ENCODE measurements at places on chromosomes 5 and 9.

DNA sequence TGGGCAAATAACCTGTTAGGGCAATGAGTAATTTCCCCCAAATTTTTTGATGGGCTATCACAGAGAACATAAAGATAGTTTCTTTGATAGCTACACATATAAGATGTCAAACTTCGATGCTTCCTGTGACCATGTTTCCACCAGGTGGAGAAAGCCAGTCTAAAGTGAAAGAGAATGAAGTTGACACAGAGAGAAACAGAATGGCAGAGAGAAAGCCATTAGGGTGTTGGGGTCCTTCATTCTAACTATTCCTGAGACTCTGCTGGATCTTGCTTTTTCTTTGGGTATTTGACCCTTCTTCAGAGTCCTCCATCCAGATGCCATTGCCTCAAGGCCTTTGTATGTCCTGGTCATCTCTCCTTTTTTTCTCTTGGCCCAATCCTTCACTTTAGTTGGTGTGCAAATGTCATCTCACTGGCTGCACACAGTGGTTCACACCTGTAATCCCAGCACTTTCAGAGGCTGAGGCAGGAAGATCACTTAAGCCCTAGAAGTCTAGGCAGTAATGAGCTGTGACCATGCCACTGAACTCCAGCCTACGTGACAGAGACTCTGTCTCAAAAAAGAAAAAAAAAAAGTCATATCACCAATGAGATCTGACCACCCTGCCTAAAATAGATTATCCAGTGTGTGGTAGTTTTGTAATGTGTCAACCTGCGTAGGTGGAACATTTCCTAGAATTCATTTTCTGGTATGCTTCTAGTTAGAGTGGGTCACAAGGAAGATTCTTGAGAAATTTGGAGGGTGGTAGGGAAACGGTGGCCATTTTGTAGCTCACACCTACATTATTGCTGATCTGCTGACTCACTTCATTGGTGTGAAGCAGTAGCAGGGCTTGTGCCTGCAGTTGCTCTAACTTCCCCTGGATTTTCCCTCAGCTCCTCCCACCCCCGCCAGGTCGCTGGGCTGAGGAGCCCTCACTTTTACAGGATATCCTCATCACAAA, 20.8 kb upstream of the KIF2A start:
- DNase-seq: no peak
- H3K36me3 ChIP-seq: no peaks in the 10 kb centered on the region
- H3K27ac ChIP-seq: peak overlapping the region; percentile 42
- H3K4me3 ChIP-seq: no peak overlapping the region

DNA sequence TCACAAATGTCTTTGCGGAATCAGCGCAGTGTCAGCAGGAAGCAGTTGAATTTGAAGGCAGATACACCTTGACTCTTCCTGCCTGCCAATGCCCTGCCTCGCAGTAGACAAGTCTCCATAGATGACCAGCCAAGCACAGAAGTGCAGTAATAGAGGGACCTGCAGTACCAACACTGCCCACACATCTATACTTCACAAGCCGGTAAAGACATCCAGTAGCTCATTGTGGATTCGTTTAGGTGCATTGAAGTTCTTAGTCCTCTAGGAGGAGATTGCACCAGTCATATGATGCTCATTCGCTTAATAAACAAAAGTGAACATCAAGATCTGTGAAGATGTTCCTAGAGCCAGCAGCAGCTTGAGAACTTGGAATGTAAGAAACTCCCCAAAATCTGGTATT, 7.1 kb upstream of the IFNA2 start:
- H3K27ac ChIP-seq: no peak overlapping the region
- H3K27me3 ChIP-seq: peaks cover 19% of the 10 kb centered on the region
- H3K4me3 ChIP-seq: no peak overlapping the region
- no peak for DNase-seq
- H3K36me3 ChIP-seq: no peaks in the 10 kb centered on the region

- peaks cover 6% of the 10 kb centered on the region for H3K36me3 ChIP-seq
- H3K27ac ChIP-seq: no peak overlapping the region
- no peaks in the 10 kb centered on the region for H3K4me1 ChIP-seq
Measured at GRCh38 chr5:172098046-172098445, 90.0 kb downstream of the STK10 start.

GRCh38 chr5:153704110-153704509, 213.6 kb downstream of the GRIA1 start:
- no peak for DNase-seq
- H3K4me1 ChIP-seq: no peaks in the 10 kb centered on the region
- H3K4me3 ChIP-seq: no peak overlapping the region
- no peaks in the 10 kb centered on the region for H3K27me3 ChIP-seq
- H3K27ac ChIP-seq: no peak overlapping the region

GRCh38 chr9:71607461-71607881, 160.8 kb downstream of the CEMIP2 start:
- H3K4me3 ChIP-seq: no peak overlapping the region
- no peak overlapping the region for H3K27ac ChIP-seq
- no peaks in the 10 kb centered on the region for H3K36me3 ChIP-seq

GRCh38 chr5:172151661-172152210, 36.3 kb downstream of the STK10 start:
- H3K4me3 ChIP-seq: no peak overlapping the region
- DNase-seq: no peak
- H3K27ac ChIP-seq: peak overlapping the region; percentile 75

- no peak within 1 kb of the TSS for H3K27ac ChIP-seq
- no peaks in the 10 kb centered on the region for H3K36me3 ChIP-seq
- H3K27me3 ChIP-seq: peaks cover 46% of the 10 kb centered on the region
- H3K4me3 ChIP-seq: peak within 1 kb of the TSS; percentile 84
- DNase-seq: peak; percentile 23
- no peaks in the 10 kb centered on the region for H3K4me1 ChIP-seq
Measured at GRCh38 chr9:133991964-133992779, at the start of gene VAV2. Gene VAV2, minus strand, starts transcription at chr9:133992324. Its CDS starts 46 bp downstream, at chr9:133992278.

- no peak for DNase-seq
- H3K4me3 ChIP-seq: no peak overlapping the region
- no peaks in the 10 kb centered on the region for H3K27me3 ChIP-seq
- no peak overlapping the region for H3K27ac ChIP-seq
- no peaks in the 10 kb centered on the region for H3K36me3 ChIP-seq
Measured at GRCh38 chr5:4941957-4942830, 197.9 kb upstream of the ADAMTS16 start.

- H3K4me1 ChIP-seq: no peaks in the 10 kb centered on the region
- H3K27ac ChIP-seq: no peak overlapping the region
- H3K4me3 ChIP-seq: no peak overlapping the region
- DNase-seq: no peak
- H3K27me3 ChIP-seq: no peaks in the 10 kb centered on the region
Measured at GRCh38 chr9:19992556-19992955, 203.7 kb upstream of the SLC24A2 start.

- H3K36me3 ChIP-seq: peaks cover 10% of the 10 kb centered on the region
- H3K4me3 ChIP-seq: no peak overlapping the region
- H3K4me1 ChIP-seq: no peaks in the 10 kb centered on the region
- H3K27ac ChIP-seq: no peak overlapping the region
- DNase-seq: no peak
Measured at GRCh38 chr9:95082401-95083084, 235.0 kb downstream of the FANCC start.

DNA sequence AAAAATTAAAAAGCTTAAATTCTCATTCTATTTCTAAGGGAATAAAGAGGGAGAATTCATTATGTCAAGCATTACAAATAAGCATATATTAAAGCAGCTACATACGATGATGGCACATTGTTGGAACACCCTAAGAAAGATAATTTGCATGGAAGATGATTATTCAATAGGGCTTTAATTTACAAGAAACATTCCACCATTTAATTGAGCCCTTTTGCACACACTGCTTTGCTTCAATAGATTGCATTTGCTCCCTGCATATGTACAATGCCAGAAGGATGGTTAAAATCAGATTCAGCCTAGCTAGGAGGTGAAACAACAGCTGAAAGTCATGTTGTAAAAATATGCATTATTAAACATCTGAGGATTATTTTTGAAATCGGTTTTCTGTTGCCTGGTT, 21.8 kb downstream of the KIAA1958 start:
- H3K36me3 ChIP-seq: no peaks in the 10 kb centered on the region
- H3K4me3 ChIP-seq: no peak overlapping the region
- DNase-seq: no peak
- no peak overlapping the region for H3K27ac ChIP-seq
- H3K4me1 ChIP-seq: no peaks in the 10 kb centered on the region

GRCh38 chr9:123276551-123276950, 8.2 kb upstream of the STRBP start:
- H3K4me1 ChIP-seq: peaks cover 2% of the 10 kb centered on the region
- H3K27ac ChIP-seq: no peak overlapping the region
- no peak overlapping the region for H3K4me3 ChIP-seq
- no peaks in the 10 kb centered on the region for H3K36me3 ChIP-seq
- H3K27me3 ChIP-seq: peaks cover 7% of the 10 kb centered on the region

- DNase-seq: no peak
- H3K27ac ChIP-seq: no peak overlapping the region
- H3K27me3 ChIP-seq: no peaks in the 10 kb centered on the region
- no peaks in the 10 kb centered on the region for H3K4me1 ChIP-seq
- no peaks in the 10 kb centered on the region for H3K36me3 ChIP-seq
Measured at GRCh38 chr9:34139477-34140146, 13.1 kb upstream of the DCAF12 start.

GRCh38 chr9:78026416-78026815, 5.2 kb downstream of the GNAQ start:
- H3K4me3 ChIP-seq: no peak overlapping the region
- no peaks in the 10 kb centered on the region for H3K36me3 ChIP-seq
- no peaks in the 10 kb centered on the region for H3K27me3 ChIP-seq
- H3K4me1 ChIP-seq: peaks cover 21% of the 10 kb centered on the region
